ENCODE measurements at places on chromosomes 16 and 17.

GRCh38 chr17:63190821-63191370 is 224.9 kb downstream of the TANC2 start:
- no peak for DNase-seq

GRCh38 chr17:80421381-80422090 is 6.6 kb downstream of the ENDOV start:
- no peak for DNase-seq

DNA sequence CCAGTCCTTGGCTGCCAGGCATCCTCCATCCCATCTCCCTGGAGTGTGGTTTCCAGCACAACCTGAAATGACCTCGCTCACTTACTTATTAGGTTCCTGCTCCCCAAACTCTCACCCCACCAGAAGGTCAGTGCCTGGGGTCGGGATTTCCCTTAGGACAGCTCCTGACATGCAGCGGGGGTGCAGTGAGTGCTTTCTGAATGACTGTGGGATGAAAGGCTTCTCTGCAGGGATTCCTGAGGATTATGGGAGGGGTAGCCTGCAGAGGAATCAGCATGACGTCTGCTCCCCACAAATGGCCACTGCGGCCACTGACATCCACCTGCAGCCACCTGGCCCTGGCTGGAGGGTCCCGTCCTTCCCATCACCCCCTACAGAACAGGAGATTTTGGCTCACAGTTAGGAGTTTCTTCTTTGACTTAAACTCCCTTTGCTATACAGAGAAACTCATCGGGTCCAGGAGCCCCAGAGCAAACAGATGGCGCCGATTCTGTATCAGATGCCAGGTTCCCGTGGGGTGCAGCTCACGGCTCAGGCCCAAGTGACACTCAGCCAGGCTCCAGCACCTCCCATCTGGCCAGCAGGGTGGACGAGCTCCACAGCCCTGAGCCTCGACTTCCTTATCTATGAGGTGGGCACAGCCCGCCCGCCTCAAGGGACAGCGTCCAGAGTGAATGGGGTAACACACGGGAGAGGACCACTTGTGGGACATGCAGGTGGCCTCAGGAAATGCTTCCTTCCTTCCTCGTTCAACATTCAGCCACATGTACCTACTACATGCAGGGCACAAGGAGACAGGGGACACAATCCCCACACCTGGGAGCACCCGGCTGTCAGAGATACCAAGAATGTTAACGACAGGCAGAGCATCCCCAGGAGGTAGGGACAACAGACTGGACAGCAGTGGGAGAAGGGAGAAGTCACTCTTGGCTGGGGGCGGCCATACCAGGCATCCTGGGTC is 69.8 kb downstream of the RMI2 start:
- DNase-seq, result no peak

DNA sequence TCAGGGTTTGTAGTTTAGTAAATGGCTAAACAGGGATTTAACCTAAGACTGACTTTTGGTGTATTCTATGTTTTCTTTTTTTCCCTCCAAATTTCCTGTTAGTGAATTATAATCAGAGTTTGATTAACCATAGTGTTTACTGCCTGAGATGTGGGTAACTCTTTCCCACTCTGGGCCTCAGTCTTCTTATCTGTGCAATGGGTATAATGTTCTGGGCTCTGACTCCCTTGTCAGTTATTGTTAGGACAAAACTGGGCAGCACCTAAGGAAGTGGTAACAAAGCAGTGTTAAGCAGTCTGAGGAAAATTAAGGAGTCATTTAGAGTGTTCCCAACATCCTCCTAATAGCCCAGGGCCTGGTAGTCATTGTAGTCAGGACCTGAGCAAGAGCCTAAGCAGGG is 206.4 kb upstream of the N4BP1 start:
- no peak for DNase-seq

GRCh38 chr16:60636117-60636516 is 1400.1 kb downstream of the CDH8 start:
- no peak for DNase-seq

DNA sequence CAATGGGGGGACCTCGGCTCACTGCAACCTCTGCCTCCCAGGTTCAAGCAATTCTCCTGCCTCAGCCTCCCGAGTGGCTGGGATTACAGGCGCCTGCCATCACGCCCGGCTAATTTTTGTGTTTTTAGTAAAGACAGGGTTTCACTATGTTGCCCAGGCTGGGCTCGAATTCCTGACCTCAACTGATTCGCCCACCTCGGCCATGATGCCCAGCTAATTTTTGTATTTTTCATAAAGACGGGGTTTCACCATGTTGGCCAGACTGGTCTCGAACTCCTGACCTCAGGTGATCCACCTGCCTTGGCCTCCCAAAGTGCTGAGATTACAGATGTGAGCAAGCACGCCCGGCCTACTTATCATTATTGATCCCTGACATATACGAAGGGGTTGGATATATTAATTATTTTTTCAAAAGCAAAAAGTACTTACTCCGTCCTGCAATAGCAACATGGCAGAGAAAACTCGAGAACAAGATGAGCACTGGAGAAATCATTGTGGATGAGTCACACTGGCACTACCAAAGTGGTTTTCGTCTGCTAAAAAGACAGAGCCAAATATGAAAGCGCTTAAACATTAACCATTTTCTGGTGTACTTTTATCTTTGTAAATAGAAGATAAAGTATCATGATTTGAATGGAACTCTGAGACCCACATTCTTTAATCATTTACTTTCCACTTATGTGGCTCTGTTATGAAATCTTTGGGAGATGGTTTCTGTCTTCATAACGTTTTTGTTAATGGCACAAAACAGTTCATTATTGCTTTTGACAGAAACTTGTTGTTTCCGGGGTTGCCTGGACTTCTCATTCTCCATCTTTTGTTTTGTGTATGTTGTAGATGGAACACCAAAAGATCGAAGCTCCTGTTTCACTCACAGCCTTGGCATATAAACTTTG is at the start of gene APOH:
TSS of gene APOH (minus strand) at position 529 of the 896 bp plus-strand sequence. CDS start at position 493, 36 bp downstream.
- DNase-seq, result no peak

DNA sequence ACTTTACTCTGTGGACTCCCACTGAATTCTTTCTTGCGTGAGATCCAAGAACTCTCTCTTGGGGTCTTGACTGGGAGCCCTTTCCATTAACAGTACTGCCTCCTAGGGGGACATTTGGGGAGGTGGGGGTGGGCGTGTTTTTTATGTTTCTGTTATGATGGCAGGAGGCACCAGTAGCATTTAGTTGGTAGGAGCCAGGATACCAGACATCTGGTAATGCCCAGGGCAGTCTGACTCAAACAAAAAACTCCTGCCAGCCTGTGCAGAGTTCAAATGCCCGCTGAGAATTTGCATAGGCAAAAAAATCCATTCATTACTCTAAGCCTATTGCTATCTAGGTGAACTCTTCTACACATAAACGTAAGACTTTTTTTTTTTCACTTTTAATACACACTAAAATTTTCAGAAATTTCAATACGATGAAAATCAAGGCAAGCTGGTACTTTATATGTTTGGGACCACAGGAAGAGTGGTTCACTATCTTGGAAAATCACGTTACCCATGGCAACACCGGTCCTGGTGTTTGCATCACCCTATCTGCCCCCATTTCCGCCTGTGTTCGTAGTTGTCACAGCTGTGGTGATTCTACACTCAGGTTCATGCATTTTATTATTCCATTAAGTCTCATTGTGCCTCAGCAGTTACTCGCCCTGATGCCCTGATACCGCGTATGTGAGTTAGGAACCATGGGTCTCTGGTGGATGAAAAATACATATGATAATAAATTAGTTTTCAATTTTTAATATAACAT is 121.1 kb upstream of the XYLT1 start:
- DNase-seq, result no peak

DNA sequence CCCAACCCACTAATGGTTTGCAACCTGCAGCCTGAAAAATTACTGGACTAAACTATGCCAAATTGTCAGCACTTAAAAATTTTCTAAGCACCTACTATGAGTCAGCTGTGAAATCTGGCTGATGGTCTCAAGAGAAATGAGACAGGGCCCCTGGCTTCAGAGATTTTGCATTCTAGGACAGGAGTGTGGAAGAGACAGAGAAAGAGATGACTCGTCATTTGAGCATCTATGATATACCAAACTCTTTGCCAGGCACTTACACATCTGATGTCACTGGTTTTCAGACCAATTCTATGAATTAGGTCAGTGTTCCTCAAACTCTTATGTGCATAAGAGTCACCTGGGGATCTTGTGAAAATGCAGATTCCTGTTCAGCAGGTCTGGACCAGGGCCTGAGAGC is 44.4 kb downstream of the CLEC19A start:
- no peak for DNase-seq

GRCh38 chr16:29812754-29813643 is 1.0 kb downstream of the PRRT2 start:
- DNase-seq, result no peak

- DNase-seq, result no peak
Observed at GRCh38 chr16:4505356-4506147, 29.4 kb downstream of the HMOX2 start.

DNA sequence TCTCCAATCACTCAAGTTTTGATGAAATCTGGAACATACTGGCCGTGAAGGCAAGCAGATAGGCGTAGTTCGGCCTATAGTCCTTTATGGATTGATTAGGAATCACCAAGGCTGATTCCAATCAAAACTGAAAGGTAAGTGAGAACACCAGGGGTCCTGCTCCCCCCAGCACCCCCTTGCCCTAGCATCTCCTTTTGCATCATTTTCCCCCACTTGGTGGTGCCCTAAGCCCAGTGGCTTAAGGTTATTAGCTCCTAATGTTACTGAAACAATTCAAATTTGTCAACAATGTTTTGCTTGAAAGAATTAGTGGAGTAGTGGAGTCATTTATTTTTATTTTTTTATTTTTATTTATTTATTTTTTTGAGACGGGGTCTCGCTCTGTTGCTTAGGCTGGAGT is 4.9 kb downstream of the SLFN14 start:
- DNase-seq, result no peak

DNA sequence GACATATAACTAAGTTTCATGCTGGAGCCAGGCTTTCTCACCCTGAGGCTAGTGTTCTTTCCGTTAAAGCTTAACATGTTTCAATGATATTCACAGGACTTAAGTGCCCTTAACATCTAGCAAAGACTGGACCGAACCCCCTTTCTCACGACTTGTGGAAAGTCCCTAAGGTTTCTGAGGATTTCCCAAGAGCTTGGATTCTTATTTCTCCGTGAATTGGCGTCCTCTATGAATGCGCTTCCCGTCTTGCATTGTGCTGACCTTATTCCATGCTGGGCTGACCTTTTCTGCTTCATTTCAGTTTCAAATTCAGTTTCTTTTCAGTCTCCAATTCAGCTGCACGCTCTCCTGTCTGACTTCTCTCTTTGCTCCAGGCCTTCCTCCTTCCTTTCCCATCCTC is 206.4 kb downstream of the HS3ST3A1 start:
- peak; percentile 51 for DNase-seq

- DNase-seq, result no peak
Observed at GRCh38 chr16:84763629-84764028, 56.2 kb upstream of the CRISPLD2 start.

DNA sequence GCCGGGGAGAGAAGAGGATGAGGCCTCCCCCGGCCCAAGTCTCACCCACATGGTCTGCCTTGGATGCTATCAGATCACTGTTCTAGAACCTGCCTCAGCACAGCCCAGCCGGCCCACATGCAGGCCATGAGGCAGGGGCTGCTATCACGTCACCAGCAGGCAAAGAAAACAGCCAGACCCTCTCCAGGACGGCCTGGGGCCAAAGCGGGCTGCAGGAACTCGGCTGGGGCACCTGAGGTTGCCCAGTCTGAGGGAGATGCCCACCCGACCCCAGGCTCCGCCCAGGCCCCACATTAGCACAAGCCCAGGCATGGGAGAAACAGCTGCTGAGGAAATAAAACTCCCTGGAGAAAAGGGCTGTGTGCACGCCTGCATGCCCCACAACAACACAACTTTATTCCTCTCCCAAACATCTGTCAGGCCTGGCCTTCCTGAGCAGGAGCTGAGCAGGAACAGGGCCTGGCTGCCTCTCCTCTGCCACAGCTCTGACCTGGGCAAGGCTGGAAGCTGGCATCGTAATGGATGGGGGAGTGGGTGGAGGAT is 6.7 kb upstream of the SMIM5 start:
- no peak for DNase-seq

DNA sequence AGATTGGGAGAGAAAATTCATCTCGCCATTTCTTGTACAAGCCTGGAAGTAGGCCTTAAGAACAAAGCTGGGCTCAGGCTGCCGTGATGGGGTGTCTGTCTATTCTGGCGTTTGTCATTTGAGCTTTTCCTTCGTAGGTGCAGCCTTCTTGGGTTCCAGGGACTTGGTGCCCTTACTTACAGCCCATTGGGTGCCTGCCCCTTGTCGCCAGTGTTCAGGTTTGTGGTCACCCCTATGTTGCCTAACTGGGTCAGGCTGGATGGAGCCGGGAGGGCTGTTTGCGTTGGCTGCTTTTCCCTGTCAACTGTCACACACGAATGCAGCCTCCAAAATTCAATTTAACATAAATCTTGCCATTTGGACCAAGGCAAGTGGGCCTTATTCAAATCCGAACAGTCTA is 23.7 kb upstream of the MED9 start:
- DNase-seq, result no peak

GRCh38 chr16:85457366-85457765 is 155.8 kb upstream of the GSE1 start:
- no peak for DNase-seq

DNA sequence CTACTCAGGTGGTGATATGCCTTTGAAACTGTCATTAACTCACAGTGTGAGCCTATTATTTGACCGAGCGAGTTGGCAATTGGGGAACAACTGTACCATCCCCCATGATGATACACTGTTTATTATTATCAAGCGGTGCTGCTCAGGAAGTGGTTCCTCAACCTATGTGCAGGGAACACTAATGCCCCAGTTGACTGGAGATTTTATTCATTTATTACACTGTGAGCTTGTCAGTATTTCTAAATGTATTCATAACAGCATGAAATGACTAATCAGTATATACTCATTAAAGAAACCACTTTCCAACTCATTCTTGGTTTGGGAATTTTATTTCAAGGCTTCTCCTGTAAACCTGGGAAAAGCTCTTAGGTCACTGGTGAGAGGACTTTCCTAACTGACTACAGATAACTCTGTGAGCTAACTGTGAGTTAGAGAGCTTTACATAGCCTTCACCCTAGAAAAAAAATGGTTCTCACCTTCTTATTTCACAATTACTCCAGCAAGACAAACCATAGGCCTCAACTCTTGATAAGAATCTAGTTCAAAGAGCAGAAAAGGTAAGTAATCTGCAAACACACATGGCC is 42.4 kb downstream of the NXPH3 start:
- DNase-seq, result peak; percentile 33

DNA sequence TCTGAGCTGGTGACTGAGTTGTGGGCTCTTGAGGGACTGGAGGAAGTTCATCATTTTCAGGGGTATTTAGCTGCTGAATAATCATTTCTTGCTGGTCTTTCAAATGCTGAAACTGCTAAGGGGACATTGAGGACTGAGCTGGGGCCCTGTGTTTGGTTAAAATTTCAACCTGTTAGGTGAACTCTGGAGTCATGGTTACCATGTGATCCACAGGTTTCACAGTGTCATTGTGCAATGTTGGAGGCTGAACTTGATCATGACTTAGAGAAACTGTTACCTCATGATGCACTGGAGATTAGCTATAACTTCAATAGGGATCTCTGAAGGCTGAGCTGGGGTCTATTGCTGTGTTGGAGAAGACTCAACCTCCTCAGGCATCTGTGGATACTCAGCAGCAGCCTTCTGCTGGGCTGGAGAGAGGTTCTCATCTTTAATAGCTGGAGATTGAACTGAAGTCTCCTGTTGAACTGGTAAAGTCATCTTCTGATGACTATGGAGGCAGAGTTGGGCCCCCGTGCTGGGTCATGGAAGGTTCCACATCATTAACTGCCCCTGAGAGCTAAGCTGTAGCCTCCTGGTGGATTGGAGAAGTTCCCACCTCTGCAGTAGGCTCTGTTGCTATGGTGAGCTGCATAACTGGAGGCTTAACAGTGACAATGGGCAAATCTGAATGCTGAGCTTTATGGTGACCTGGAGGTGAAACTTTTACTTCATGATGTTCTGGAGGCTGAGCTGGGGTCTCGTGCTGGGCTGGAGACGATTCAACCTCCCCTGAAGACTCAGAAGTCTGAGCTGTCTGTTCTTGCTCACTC is 15.2 kb downstream of the RDM1 start:
- DNase-seq, result no peak

Measured in astrocyte of the spinal cord (primary cell).